Subcutaneous adipose tissue (tissue), 4 donors: ENCODE measurements at places on chromosomes 3 and 15. TPM values are rescaled to one million over a fixed set of nuclear protein-coding genes. Genes with fewer than 3 reads are reported as not detected.

The PPP1R14D gene
- not detected for total RNA-seq

The NKTR gene
- total RNA-seq = 145 TPM

The ALDH1L1 gene
- 81.3 TPM for total RNA-seq

The FANCD2OS gene
- total RNA-seq = not detected

The PLA2G4D gene
- 0.57 TPM for total RNA-seq
